ENCODE measurements at places on chromosomes 5 and 9. TPM values are rescaled to one million over a fixed set of nuclear protein-coding genes. Genes with fewer than 3 reads are reported as not detected.
A peak's percentile ranks its signal among the peaks of the same experiment; 100 is the strongest.

- no peak for DNase-seq
Observed at GRCh38 chr9:85501456-85501855, 240.3 kb downstream of the AGTPBP1 start.

DNA sequence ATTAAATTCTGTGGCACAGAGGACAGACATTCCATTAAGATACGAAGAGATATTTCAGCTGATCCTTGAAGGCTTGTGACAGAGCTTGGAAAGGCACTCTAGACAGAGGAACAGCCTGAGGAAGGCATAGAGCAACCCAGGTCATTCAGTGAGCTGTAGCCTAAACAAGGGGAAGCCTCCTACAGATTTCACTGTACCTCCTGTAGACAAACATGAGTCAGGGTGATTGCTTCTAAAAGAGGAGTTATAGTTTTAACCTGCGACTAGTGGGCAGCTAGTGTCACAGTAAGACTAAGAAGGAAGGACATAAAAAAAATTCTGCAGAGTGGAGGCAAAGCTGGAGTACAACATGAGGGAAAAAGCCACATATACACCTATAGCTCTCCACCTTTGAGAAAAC, 43.5 kb upstream of the ANKDD1B start:
- peak; percentile 43 for DNase-seq

DNA sequence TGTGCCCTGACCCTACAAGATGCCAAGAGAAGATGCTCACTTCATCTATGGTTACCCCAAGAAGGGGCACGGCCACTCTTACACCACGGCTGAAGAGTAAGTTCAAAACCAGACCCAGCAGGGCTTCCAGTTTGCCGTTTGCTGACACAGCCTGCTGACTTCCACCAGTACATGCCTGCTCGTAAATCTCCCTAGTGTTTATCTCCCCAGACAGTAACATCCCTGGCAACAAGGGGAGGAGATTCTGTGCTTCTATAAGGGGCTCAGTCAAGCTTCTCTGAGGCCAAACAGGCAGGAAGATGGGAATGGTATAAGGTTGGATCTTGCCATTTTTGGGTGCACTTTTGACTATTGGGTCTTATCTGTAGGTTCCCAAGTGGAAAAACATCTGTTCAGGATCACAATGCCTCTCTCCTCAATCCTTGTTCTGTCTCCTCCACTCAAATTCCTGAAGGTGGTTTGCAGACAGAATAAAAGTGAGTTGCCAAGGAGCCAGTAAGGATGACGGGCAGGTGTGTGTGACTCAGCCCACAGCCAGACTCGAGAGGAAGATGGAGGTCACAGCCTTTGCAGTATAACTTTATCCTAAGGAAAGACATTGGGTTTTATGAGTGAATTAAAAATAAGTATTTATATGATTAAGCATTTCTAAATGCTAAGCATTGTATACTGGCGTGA, 1.9 kb downstream of the MLANA start:
- no peak for DNase-seq

Gene FGD3
- total RNA-seq, result 1.3 TPM

Gene SLC6A3
- not detected for total RNA-seq

DNA sequence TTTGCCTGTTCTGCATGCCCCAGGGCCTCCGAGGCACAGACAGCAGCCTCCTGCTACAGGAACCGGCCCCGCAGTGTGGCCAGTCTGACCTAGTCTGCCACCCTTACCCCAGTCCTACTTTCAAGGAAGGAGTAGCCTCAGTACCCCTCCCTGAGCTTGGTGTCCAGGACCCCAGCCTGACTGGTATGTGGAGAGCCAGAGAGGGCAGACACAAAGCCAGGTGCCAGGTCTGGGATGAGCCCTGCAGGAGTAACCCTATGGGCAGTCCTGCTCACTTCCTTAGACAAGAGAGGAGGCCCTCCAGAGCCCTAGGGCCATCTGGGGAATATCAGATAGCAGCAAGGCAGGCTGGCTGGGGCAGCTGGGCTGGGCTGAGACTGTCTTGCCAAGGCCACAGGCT, 67.8 kb downstream of the NRG2 start:
- peak; percentile 62 for DNase-seq

- no peak for DNase-seq
Observed at GRCh38 chr9:129053020-129053419, 16.6 kb downstream of the MIGA2 start.

DNA sequence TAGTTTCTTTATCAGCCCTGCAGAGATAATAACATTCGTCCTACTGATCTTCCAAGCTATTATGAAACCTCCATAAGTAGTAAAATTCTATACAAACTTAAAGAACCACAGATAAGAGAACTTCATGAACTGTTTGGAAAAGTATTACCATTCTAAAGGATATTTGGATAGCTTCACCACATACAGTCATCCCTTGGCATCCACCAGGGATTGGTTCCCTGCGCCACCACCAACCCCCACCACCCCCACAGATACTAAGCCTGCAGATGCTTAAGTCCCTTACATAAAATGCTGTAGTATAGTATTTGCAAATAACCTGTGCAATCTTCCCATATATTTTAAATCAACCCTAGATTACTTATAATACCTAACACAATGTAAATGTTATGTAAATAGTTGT, 61.4 kb upstream of the SHISAL2B start:
- DNase-seq, result no peak

GRCh38 chr5:128596071-128596470, 58.0 kb upstream of the FBN2 start:
- peak; percentile 10 for DNase-seq

Gene UTP15
- 11.8 TPM for total RNA-seq

Gene ZCCHC9
- total RNA-seq, result 18.6 TPM

Gene TAL2
- total RNA-seq, result not detected

DNA sequence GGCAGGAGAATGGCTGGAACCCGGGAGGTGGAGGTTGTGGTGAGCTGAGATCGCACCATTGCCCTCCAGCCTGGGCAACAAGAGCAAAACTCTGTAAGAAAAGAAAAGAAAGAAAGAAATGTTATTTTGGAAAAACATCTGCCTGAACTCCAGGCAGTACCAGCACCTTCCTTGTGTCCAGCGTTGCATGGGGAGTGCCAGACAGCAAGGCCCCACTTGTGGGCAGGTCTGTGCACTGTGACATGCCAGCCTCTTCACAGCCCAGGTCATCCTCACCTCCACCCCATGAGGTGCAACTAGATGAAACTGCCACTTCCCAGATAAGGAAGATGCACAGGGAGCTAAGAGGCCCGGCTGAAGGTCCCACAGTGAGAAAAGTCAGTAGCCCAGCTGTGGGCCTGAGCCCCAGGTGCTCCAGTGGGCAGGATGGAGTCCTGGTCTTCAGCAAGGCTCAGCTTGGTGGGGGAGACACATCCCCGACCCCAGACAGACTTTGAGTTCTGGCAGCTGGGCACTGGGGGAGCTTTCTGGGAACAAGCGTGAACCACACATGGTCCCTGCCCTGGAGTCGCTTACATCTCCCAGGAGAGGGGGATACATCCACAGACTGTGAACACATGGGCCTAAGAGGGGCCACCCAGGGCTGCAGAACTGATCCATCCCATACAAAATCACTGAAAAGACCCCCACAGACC, 146.9 kb upstream of the IER5L start:
- no peak for DNase-seq

DNA sequence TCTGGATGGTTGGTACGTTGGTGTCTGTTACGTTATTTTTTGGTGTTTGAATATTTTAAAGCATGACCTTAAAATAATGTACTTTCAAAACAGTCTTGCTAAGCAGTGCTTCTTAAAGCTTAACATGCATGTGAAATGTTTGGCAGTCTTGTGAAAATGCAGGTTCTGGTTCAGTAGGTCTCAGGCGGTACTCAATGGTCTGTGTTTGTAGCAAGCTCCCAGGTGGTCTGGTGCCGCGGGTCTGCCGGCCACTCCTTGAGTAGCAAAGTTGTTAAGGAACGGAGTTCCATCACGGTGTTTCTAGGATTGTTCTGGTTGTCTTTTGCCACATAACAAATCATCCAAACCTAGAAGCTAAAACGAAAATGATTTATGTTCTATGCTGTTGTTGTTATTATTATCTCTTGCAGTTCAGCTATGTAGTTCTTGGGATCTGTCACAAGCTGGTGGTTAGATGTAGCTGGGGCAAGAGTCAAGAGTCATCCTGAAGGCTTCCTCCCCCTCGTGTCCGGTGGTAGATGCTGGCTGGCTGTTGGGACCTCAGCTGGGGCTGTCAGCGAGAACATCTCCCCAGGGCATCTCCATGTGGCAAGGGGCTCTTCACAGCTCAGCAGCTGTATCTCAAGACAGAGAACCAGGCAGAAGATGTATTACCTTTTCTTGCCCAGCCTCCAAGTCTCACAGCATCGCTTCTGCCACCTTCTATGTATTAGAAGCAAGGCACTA, 186.8 kb downstream of the PALM2AKAP2 start:
- no peak for DNase-seq
